ENCODE measurements at places on chromosomes 3 and 15.

DNA sequence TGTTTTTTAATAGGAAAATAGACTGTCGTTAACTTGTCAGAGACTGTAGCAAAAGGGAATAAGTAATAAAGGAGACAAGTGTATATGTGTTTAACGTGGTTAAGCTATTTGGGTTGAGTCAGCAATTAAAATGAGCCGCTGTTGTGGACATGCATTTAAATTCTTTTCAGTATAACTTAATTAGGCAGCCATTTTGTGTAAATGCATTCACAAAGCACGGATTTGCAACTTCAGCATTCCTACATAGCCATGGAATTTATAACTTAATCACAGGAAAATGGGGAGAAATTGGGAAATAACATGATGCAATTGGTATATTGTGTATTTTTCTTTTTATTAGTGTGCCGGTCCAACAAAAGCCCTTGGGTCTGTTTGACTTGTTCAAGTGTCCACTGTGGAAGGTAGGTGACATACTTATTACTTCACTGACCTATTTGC is 27.9 kb downstream of the USP3 start:
- DNase-seq, result no peak

GRCh38 chr3:189530822-189531221 is 100.4 kb upstream of the TP63 start:
- DNase-seq, result no peak

DNA sequence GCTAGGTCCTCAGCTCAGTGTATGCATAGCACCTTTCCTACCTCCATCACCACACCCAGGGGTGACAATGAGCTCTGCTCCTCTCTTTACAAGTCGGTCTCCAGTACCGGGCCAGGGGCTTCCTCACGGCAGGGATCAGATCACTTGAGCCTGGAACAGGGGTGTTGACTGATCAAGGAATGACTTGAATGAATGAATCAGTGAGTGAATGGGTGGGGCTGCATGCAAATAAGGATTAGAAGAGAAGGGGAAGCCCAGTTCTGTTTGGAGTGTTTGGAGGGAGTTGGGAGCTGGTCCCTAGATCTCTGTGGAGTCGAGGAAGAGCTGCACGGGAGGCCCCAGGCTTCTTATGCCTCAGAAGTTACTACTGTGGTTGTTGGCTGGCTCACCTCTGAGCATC is 87.0 kb downstream of the TMEM266 start:
- no peak for DNase-seq

DNA sequence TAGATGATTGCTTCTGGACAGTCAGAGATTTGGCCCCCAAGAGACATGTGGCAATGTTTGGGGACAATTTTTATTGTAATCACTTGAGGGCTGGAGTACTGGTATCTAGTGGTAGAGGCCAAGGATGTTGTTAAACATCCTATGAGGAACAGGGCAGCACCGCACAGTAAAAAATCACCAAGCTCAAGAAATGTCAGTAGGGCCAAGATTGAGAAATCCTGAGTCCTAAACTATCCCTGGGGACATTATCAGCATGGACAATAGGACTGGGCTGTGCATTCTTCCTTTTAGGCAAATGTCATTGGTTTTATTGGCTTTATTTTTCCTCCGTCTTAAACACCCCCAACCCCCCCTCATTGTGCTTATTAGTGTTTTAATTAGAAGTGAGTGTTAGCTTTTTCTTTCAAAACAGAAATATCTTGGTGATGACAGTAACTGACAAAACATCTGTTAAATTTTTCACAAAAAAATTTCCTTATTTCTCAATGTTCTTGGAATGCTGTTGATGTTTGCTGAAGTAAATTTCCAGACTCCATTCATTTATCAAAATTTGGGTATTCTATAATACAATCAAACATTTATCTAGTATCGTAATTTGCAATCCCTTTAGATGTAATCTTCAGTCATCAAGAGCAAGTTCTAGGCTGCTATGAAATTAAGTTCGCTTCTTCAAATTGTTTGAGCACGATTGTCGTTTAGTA is 944.4 kb downstream of the VGLL3 start:
- no peak for DNase-seq

DNA sequence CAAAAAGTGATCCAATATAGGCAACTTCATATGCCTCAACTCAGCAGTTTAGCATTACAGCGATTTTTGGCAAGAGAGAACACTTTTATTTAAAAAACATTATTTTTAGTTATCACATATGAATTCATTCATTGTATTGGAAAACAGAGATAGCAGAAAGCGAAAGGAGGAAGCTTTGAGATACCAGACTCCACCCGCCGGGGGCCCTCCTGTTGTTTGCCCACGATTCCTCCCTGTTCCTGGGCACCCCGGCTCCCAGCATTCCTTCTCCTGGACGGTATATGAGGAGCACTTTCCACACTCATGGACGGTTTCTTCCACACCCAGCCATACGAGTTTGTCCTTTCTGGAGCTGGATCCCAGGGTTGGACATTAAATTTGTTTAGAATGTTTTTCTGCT is 18.2 kb downstream of the APBA2 start:
- DNase-seq, result no peak

All from frontal cortex (tissue), 4 donors.